ENCODE measurements at places on chromosomes 3 and 15.

GRCh38 chr3:99751649-99752048, 66.0 kb upstream of the CMSS1 start:
- no peak for DNase-seq

DNA sequence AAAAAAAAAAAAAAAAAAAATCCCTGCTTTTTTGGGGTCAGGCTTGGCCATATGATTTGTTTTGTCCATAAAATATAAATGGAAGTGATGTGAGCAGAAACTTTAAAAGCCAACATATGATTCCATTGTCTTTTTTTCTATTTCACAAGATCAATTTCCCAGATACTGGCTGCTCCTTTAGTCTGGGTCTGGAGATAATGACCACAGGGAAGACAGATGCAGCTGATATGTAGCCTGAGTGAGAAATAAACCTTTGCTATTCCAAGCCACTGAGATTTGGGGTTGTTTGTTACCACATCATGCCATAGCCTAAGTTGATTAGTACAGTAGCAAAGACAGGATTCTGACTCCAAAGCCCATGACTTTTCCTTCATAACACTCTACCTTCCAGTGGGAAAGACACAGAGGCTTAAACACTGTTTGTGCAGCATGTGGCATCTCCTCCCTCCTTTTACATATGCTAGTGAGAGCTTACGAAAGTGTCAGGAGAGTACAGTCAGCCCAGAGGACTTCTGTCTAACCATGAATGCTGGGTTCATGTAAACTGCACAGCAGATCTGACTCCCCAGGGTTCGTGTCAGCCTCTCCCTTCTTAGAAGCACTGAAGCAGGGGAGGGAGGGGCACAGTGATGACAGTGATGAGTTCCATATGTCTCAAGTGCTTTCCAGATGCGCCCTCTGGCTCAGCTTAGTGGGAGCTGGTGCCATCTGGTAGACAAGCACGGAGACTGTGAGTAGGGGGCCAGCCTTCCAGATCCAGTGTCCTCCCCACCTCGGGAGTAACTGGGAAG, 36.7 kb upstream of the SLC7A14 start:
- DNase-seq = no peak

DNA sequence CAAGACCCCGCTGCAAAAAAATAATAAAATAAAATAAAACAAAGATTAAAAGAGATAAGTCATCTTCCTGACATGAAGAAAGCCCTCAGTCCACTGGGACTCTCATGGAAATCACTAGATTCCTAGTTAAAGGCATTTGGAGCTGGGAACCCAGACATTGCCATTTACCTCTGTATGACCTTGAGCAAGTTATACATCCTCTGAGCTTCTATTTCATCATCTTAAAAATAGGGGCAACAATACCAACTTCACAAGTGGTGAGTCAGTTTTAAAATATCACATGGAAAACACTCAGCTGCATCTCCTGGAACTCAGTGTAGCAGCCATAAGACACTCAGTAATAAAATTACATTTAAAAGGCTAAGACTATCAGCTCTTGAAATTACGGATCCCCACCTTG, 334.8 kb downstream of the ERC2 start:
- no peak for DNase-seq

GRCh38 chr3:62237286-62237948, 135.9 kb downstream of the FEZF2 start:
- DNase-seq = no peak

DNA sequence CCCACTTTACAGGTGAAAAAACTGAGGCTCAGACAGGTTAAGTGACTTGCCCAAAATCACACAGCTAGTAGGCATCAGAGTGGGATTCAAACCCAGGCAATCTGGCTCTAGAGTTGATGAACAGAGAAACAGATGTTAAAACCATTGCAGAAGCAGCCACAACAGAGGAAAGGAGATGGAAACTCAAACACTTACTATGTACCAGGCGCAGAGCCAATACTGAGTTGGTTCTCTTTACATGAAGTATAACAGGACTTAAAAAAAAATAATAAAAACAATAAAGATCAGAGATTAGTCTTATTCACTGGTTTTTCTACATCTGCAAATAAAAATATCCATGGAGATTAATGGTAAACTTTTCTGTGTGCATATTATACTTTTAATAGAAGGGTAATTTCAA, 84.9 kb upstream of the SPATA12 start:
- DNase-seq = no peak
